ENCODE measurements at places on chromosomes 1 and 21. TPM values are rescaled to one million over a fixed set of nuclear protein-coding genes. Genes with fewer than 3 reads are reported as not detected.

- DNase-seq, result peak; percentile 95
Observed at GRCh38 chr1:115251856-115252255, 86.2 kb downstream of the NGF start.

- DNase-seq, result peak; percentile 74
Observed at GRCh38 chr1:82538876-82539275, 738.1 kb downstream of the ADGRL2 start.

DNA sequence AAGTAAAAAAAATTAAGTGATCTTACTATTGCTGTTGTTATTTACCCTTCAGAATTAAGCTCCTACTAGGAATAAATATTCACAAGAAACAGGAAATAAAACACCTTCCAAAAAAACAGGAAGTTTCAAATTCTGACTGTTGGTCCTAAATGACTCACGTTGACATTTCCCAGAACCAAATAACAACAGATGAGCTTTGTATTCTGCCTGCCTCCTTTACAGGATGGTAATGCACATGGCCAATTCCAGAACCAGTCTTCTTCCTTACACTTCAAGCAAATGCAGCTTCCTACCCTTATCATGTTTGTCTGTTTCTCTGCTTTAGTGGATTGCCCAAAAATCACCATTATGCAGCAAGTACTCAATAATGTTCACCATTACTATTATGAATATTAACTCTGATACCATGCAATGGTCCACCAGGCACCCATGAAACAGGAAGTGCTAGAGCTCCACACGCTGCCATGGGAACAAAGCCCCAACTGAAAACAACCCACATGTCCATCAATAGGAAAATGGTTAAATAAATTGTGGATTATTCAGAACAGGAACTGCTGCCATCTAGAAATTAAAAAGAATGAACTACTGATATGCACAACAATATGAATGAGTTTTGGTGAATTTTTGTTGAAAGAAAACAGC lies 8.9 kb downstream of the CASP9 start:
- DNase-seq, result no peak

APH1A gene
- 99.9 TPM for total RNA-seq

DNA sequence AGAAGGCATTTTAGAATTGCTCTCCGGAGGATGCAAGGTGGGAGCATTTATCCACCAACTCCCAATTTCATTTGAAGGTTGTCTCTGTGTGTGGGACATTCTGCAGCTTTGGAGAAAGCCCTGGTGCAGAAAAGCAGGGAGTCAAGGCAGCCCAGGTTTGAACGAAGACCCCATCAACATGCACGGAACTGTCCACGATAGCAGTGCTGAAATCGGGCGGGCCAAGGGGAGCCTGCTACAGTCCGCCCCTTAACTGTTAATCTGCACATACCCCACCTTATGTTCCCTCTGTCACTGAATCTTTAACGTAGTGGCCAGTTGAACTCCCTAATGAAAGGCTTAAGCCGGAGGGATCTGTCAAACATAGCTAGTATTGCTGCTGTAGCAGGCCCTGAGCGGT lies 68.8 kb upstream of the C1orf174 start:
- no peak for DNase-seq

CD101 gene
- total RNA-seq, result 1.6 TPM

DNA sequence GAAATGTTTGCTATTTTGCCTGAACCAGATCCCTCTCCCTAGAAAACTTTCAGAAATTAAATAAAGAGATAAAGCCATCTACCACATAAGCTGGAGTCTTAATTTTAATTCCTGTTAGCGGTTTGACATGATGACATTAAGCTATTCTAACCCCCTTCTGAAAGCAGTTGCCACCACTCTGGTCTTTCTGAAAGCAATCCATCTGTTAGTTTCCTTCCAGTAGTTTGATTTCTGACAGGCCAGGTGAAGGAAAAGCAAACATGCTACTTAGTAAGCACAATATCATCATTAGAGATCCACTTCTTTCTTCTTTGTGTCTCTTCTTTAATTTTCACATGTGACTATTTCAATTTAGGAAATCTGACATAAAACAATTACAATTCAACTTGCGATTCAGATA lies 39.9 kb downstream of the RGL1 start:
- DNase-seq, result no peak

- no peak for DNase-seq
Observed at GRCh38 chr21:24829397-24829796, 777.9 kb downstream of the MRPL39 start.

SLC45A3 gene
- total RNA-seq, result 7.1 TPM

DNA sequence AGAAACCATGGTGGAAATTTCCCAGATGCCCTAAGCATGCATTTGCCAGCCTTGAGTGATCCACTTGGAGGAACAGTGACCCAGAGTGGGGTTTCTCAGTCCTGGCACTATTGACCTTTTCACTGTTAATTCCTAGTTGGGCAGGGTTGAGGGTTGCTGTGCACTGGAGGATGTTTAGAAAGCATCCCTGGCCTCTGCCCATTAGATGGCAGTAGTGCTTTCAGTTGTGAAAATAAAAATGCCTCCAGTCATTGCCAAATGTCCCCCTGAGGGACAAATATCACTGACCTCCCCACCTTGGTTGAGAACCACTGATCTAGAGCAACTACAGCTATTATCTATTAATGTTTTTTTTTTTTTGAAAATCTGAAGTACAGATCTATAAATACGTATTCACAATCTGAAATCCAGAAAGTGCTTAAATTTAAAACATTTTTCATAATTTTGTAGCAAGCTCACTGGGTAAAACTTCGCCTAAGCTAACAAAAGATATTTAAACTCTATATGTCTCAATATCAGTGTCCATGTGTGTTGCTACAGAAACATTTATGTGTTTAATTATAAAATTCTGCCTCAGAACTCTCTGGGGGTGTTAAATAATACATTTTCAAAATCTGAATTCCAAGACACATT lies 27.3 kb downstream of the F3 start:
- DNase-seq, result no peak

- DNase-seq, result no peak
Observed at GRCh38 chr1:150386592-150386991, 22.6 kb downstream of the RPRD2 start.

MCOLN3 gene
- 0.75 TPM for total RNA-seq

DNA sequence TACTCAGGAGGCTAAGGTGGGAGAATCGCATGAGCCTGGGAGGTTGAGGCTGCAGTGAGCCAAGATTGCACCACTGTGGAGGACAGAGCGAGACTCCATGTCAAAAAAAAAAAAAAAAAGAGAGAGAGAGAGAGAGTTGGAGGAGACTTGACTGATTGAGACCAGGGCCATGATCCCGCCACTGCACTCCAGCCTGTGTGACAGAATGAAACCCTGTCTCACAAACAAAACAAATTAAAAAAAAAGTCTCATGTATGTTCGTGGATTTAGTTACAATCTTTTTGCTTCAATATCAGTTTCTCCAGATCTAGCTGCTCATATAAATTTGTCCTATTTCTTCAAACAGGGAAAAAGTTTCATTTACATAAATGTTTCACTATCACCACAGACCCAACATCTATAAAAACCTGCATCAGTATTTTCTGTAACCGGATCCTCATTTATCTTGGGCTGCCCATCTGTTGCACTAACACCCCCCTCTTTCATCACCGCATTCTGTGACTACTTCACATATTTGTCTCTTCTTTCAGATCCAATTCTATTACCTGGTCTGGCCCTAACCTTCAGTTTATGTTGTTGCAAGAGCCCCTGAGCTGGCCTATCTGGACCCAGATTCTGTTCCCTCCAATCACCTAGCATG lies 127.0 kb downstream of the GREM2 start:
- DNase-seq, result no peak

DNA sequence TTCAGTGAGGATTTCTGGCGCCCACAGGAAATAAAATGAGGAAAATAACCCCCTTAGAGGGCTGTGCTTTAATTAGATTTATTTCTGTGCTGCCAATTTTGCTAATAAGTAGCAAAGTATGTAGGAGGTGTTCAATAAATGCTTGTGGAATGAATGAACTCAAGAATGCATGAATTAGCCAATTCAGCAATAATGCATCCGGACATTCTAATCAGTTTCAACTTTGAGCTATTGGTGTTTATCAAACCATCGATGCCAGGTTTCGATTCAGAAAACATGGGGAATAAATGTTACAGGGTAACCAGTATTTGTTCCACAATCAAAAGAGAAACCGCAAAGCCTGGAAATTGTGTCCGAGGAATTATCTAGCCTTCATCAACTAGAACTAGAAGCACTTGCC lies 353.2 kb downstream of the NTNG1 start:
- DNase-seq, result no peak

GRCh38 chr1:102102276-102102780 lies 105.6 kb upstream of the OLFM3 start:
- no peak for DNase-seq

GRCh38 chr1:45568421-45568820 lies 15.4 kb upstream of the NASP start:
- DNase-seq, result no peak

SLC1A7 gene
- total RNA-seq, result not detected

- DNase-seq, result no peak
Observed at GRCh38 chr1:228350831-228351781, 55.5 kb downstream of the TRIM11 start.

SYCP1 gene
- total RNA-seq, result not detected

DNA sequence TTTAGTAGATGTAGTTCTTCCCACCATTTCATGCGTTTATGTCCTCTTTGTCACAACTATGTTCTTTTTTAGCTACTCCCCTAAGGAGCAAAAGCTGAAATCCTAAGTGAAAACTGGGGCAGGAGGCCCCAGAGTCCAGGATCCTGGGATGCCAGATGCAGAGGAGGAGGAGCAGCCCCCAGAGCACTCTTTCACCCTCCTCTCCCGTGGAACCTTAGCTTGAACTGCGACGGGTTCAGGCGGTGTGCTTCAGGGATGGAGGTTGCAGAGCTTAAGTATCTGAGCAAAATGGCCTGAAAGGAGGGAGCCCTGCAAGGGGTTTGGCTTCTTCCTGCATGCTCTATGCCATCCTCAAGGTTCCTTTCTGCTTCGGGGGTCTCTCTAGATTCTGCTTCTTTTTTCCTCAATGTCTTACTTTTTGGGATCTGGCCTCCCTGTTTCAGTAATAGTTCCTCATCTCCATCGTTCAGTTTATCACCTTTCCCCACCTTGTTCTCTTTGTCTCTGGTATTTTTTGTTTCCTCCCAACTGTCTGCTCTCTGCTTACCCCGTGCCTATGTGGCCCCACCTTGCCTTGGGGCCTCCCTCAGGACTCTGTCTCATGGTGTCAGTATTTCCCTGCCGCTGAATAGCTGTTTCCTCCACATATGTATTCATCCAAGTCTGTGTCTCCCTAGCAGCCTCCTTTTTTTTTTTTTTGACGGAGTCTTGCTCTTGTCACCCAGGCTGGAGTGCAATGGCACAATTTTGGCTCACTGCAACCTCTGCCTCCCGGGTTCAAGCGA lies 2.7 kb upstream of the NHLH1 start:
- DNase-seq, result no peak

DNA sequence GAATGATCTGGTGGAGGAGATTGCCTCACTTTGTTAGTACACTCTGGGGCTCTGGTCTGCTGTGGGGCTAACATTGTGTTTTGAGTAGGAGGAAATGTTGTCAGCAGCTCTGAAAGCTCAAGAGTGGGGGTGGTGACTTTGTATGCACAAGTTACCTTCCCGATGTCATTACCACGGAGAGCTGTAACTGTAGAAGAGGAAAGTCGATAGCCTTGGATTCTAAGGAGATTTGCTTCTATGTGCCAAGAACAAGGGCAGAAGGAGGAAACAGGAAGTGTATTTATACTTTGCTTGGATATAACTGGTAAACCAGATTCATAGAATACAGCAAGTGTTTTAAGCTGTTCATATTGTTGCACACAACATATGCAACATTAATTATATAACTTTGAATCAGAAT lies 196.1 kb downstream of the AMY1C start:
- DNase-seq, result no peak

PLXNA2 gene
- total RNA-seq, result 17.7 TPM

GRCh38 chr1:90486996-90487395 lies 230.1 kb downstream of the BARHL2 start:
- no peak for DNase-seq

- DNase-seq, result no peak
Observed at GRCh38 chr1:151915061-151915686, 5.9 kb upstream of the THEM4 start.

GRCh38 chr1:70003211-70003908 lies 202.0 kb downstream of the LRRC40 start:
- DNase-seq, result no peak

- no peak for DNase-seq
Observed at GRCh38 chr1:53070621-53071020, 8.6 kb downstream of the PODN start.

OR2T35 gene
- total RNA-seq, result not detected

- peak; percentile 4 for DNase-seq
Observed at GRCh38 chr21:44057960-44058651, 46.0 kb downstream of the TRAPPC10 start.

CENPF gene
- total RNA-seq, result 22.9 TPM

NBPF15 gene
- 49.0 TPM for total RNA-seq

IQCC gene
- total RNA-seq, result 1.0 TPM

- DNase-seq, result no peak
Observed at GRCh38 chr1:164452549-164452948, 106.4 kb upstream of the PBX1 start.

DNA sequence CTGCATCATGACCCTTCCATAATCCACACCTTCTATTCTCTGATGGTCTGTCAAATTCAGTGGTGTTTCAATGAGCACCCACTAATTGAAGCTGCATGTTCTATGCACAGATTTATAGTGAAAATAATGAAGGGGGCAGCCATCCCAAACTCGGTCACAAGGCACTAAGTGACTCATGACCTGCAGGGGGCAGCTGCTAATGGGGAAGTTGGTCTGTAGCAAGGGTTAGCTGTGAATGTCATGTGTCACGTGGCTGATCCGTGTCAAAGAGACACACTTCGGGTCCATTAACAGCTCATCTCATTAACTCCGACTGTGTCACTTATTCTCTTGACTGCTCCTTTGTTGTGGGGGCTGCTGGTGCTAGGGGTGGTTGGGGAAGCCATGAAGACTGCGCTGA lies 306.6 kb downstream of the PCP4 start:
- no peak for DNase-seq

GRCh38 chr1:244841273-244841927 lies 5.9 kb downstream of the COX20 start:
- no peak for DNase-seq

- DNase-seq, result no peak
Observed at GRCh38 chr1:218324226-218324580, 20.9 kb upstream of the TGFB2 start.

DNA sequence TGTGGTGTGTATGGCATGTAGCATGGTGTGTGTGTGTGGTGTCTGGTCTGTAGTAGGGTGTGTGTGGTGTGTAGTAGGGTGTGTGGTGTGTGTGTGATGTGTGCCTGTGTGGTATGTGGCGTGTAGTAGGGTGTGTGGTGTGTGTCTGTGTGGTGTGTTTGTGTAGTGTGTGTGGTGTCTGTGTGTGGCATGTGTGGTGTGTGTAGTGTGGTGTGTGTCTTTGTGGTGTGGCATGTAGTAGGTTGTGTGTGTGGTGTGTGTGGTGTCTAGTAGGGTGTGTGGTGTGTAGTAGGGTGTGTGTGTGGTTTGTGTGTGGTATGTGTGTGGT lies 85.5 kb downstream of the SYT2 start:
- DNase-seq, result peak; percentile 23
